ENCODE measurements at places on chromosomes 16 and 17.

- peak; percentile 45 for DNase-seq
These were observed 47.1 kb upstream of the AKTIP start for GRCh38 chr16:53549970-53550690.

- DNase-seq, result peak; percentile 65
These were observed 17.0 kb downstream of the PRCD start for GRCh38 chr17:76556765-76557367.

DNA sequence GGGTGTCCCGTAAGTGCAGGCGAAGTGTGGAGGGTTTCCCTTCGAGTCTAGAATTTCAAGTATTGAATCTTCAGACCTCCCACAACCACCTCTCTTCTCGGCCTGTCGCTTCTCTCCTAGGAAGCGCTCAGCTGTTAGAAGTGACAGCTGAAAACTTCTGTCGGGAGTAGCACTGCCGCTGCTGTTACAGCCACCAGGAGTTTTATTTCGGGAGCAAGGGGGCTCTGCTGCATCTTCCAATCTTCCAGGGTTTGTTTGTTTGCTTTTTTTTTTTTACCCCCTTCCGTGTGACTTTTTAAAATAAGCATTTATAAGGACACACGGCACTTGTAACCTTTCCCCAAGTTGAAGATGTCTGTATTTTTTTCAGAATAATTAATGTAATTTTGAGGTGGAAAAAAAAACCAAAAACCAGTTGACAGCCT, 767 bp downstream of the RPS6KB1 start:
- DNase-seq, result no peak

DNA sequence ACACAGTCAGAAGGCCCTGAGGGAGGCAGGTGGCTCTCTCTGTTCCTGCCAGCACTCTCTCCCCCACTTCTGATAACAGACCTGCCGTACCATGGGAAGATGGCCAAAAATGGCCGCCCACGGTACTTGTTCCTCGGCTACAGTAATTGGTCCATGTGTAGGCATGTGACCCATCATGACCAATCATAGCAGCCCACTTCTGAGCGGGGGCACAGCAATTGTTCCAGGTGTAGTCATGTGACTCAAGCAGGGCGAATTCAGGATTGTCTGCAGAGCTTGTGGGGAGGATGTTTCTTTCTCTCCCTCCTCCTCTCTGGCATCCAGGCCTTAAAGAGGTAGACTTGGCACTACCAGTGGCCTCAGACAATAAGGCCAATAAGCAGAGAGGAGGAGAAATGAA, 250.4 kb downstream of the MRTFB start:
- no peak for DNase-seq

DNA sequence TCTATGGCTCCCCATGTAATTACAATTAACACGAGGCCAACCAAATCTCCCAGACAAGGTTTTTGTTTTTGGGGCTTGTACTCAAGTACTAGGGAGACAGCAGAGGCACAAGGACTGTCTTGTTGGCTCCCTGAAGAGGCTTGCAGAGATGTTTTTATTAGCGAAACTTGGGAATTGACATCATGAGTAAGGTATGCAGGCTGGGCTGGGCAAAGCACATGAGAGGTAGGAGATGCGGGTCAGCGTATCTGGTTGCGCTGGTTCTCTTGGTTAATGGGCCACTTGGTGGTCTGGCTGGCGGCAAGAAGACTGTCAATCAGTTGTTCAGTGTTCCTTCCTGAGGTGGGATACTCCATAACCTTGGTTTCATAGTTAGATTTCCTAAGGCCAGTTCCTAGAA, 28.9 kb downstream of the LCMT1 start:
- no peak for DNase-seq

GRCh38 chr17:1022278-1023024, 25.5 kb downstream of the TIMM22 start:
- DNase-seq, result no peak

DNA sequence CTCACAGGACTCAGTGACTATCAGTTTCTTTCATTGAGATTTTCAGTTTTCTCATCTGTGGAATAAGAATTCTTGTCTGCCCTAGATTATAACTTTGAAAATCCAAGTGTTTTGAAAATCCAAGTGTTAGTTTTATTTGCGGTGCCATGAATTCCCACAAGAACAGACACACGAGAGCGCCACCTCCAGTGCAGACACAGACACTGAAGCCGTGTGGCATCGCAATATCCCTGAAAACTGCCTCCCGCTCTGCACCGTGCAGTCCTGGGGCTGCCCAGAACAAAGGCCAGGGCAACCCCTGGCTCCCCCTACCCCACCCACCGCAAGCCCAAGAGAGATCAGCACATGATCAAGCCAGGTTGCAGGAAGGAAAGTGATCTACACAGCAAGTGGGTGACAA, 229.5 kb upstream of the ASIC2 start:
- no peak for DNase-seq

GRCh38 chr17:48059125-48059668, 11.0 kb downstream of the NFE2L1 start:
- DNase-seq, result no peak

- DNase-seq, result no peak
These were observed 8.6 kb downstream of the NUDT16L1 start for GRCh38 chr16:4701791-4702465.

DNA sequence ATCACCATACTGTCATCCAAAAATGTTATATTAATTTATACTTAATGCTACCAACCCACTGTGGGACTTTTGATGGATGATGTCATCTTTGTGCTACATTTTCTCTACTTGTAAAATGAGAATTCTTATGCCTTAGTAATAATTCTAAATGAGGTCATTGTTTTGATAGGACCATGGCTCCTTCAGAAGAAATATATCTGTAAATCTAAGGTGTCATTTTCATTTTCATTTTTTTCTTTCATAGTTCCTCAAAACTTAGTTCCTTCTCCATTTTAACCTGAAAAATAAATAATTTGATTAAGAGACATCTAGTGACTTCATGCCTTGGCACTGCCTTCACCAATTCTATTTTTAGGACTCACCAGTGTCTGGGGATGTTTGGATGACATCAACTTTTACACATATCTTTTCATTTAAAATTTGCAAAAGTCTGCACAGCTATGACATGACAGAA, 48.7 kb downstream of the GPRC5B start:
- no peak for DNase-seq

GRCh38 chr16:86403541-86404163, 106.7 kb upstream of the FOXF1 start:
- no peak for DNase-seq

- DNase-seq, result no peak
These were observed 68.5 kb upstream of the MED9 start for GRCh38 chr17:17408236-17408794.

DNA sequence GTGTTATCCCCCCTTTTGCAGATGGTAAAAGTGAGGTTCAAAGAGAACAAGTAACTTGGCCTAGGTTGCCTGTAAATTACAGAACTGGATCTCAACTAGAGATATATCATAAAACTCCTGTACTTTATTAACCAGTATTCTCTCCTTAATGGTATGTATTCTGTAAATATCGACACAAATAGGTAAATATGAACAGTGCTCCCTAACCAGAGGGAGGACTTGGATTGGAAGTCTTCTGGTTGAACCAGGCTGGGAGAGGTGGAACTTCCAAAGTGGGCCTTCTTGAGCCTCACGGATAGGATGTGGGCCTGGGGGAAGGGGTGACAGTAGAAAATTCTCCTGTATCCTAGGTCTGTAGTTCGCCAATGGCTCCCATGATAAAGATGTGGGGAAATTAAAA, 7.7 kb downstream of the STAT5A start:
- no peak for DNase-seq

DNA sequence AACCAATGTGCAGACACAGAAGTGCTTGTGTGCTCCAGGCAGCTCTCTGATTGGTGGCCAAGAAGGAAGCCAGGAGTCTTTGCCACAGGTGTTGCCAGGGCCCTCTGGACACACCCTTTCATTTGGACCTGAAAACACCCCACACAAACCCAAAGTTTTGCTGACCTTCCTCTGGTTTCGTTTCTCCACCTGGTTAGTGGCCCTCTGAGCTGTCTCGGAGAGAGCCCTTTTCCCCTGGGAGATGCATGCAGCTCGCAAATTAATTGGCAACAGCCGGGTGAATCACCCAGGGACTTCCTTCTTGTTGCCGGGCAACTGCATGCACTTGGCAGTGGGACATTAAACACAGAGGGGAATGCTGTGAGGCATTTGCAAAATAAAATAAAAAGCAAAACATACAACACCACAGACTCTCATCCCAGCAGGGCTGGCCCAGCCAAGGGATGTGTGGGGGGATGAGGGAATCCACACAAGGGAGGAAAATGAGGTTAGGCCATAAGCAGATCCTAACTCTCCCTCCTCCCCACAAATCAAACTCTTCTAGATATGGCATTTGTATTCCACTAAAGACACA, 286.6 kb downstream of the SOX9 start:
- DNase-seq, result no peak

- DNase-seq, result no peak
These were observed 56.0 kb downstream of the ABAT start for GRCh38 chr16:8730335-8730915.

- no peak for DNase-seq
These were observed 55.0 kb upstream of the ATP2A3 start for GRCh38 chr17:4019275-4019674.

- no peak for DNase-seq
These were observed 62.4 kb upstream of the FA2H start for GRCh38 chr16:74837056-74837455.

DNA sequence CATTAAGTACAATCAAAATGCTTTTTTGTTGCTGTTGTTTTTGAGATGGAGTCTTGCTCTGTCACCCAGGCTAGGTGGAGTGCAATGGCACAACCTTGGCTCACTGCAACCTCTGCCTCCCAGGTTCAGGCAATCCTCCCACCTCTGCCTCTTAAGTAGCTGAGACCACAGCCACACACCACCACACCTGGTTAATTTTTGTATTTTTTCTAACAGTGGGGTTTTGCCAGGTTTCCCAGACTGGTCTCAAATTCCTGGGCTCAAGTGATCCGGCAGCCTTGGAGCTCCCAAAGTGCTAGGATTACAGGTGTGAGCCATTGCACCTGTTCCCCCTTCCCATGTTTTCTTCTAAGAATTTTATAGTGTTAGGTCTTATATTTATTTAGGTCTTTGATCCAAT, 4.9 kb upstream of the ABAT start:
- no peak for DNase-seq

DNA sequence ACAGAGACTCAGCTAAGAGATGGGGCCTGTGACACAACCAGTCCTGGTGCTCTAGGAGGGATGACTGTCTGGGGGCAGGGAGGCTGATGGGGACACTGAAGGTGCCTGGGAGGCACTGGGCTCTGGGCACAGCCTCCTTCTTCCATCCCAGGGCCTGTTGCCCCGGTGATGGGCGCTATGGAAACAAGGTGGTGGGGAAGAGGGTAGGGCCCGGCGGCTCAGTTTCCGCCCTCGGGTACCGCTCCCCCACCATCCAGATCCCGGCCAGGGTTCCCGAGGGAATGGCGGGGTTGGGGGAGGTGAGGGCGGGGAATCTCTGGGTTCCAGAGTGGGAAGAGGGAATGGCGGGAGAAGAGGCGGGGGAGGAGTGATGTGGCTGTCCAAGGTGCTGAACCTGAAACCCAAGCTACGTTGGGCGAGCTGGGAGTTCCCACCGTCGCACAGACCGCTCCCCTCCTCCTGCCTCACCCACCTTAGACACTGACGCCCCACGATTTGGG, 981 bp downstream of the KCNH4 start:
- DNase-seq, result peak; percentile 18

- no peak for DNase-seq
These were observed 24.5 kb downstream of the SOCS1 start for GRCh38 chr16:11231367-11231970.

GRCh38 chr16:48393485-48394354, 8.5 kb upstream of the SIAH1 start:
- no peak for DNase-seq

DNA sequence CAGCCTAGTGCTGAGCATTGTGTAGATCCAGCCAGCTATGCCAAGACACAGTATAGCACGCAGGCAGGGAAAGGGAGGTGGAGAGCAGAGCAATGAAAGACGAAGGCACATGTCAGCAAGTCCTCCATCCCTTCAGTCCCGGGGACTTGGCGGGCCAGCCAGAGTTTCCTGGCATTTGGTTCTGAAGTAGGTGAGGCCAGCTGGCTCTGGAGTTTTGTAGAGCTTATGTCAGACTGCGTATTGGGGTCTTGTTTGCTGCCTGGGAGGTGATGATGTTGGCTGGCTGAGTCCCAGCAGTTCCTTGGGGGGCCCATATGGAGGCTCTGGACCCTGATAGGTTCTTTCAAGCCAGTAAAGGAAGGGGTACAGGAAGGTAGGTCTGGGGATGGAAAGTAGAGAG, 55.7 kb upstream of the AKTIP start:
- no peak for DNase-seq

DNA sequence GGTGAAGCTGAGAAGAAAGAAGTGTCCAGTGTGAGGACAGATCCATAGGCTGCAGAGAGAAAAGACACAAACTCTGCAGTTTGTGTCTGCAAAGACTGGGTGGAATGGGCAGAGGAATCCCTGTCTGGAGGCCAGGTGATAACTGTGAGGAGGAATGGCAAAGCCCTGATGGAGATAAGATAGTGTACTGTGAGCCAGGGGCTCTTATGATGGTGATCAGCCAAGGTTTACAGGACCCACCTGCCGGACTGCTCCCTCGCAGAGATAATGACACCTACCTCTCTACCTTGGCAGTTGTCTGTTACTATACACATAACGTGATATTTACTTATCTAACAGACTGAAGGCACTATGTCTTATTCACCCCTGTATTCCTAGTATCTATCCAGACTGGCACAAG, 92.6 kb upstream of the ASIC2 start:
- DNase-seq, result no peak

GRCh38 chr17:19768046-19768782, 20.1 kb upstream of the ALDH3A1 start:
- peak; percentile 4 for DNase-seq

Data from central memory CD4-positive, alpha-beta T cell (primary cell).